ENCODE measurements at places on chromosomes 1 and 21. TPM values are rescaled to one million over a fixed set of nuclear protein-coding genes. Genes with fewer than 3 reads are reported as not detected.

AMY2A gene
- not detected for total RNA-seq

SPRR2D gene
- not detected for total RNA-seq

HTR6 gene
- not detected for total RNA-seq

ARTN gene
- total RNA-seq: 14.1 TPM

RNU11 gene
- total RNA-seq: not detected

DNA sequence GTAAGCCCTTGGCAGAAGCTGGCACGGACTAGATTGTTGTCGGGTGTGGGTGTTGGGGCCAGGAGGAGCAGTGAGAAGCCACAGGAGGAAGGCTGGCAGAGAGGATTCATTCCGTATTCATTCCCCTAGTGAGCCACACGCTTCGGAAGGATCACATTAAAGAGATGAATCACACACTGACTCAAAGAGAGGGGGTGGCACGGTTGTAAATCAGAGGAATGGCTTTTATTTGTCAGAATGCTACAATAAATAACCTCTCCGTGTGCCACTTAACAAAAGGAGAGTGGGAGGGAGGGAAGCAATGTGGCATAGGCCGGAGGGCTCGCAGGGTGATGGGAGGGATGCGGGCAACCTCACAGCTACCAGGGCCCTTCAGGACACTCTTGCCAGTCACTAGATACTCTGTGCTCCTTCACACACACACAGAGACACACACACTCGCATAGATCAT lies 135.5 kb downstream of the HIVEP3 start:
- DNase-seq: peak; percentile 72

DNA sequence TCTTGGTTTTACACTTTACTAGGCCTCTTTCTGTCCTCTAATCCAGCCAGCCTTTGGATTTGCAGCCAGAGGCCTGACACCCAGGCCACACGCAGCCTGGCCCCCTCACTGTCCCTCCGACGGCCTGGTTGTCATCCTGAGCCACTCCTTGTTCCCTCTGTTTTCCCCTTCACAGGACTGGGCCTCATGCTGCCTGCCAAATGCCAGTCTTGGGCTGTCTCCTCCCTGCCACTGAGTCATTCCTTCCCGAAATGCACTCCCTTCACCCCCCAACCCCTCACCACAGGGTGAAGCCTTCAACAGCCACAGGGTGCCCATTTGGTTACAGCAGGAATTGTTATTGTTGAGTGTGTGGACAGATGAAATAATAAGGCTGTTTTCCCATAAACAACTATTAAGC lies 21.3 kb downstream of the ACOT11 start:
- no peak for DNase-seq

DNA sequence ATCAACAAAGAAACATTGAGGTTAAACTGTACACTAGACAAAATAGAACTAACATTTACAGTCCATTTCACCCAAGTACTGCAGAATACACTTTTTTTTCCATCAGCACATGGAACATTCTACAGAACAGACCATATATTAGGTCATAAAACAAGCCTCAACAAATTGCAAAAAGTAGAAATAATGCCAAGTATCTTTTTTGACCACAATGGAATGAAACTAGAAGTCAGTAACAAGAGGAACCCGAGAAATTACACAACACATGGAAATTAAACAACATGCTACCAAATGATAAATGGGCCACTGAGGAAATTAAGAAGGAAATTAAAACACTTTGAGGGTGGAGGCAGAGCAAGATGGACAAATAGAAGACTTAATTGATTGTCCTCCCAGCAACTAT lies 8.4 kb upstream of the C1orf185 start:
- DNase-seq: no peak

GRCh38 chr1:248824301-248824700 lies 1.4 kb downstream of the SH3BP5L start:
- no peak for DNase-seq

GRCh38 chr21:35002879-35003722 lies 46.0 kb downstream of the RUNX1 start:
- no peak for DNase-seq

- DNase-seq: no peak
Observed at GRCh38 chr21:21151231-21151630, 153.0 kb downstream of the NCAM2 start.

GRCh38 chr1:110565565-110565964 lies 40.6 kb downstream of the KCNA2 start:
- DNase-seq: no peak

GRCh38 chr1:115308969-115309368 lies 29.1 kb downstream of the NGF start:
- no peak for DNase-seq

DNA sequence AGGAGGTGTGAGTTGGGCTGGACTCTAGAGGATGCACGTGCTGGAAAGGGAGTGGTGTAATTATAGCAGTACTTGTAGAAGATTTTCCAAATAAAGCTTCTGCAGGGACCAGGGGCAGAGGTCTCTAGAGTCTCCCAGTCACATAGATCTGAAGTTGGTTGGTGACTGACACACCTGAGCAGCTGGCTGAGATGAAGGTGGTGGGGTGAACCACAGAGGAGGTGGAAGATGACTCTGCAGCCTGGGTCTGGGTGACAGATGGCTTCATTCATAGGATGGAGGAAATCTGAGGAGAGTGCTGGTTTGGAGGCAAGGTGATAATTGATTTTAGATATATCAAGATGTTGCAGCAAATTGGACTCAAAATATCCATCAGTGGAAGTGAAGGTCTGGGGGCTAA lies 178.9 kb upstream of the IVNS1ABP start:
- DNase-seq: no peak

DNA sequence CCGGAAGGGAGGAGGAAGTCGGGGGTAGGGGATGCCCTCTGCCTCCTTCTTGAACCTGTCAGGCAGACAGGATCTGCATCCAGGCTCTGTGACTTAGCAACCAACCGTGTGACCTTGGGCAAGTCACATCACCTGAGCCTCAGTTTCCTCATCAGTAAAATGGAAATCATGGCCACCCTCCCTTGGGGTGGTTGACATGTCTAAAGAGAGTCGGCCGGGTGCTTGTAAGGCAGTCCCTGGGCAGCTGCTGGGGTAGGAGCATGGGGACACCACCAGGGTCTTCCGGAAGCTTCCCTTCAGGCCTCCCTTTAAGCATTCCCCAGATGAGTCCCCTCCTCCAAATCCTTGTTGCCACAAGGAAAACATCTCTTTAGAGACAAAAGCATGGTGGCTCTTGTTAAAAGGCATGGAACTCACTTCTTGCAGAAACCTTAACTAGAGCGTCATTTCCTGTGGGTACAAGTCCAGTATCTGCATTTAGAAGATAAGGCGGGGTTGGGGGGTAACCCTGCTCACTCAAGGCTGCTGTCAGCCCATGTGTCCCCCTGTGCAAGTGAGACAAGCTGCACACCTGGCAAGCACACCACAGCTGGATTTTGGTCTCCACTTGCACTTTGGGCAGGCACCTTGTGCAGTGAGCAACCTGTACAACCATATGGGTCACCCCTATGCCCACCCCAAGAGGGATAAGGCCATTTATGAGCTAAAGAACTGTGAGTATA lies 10.4 kb downstream of the CLCNKB start:
- DNase-seq: no peak

DNA sequence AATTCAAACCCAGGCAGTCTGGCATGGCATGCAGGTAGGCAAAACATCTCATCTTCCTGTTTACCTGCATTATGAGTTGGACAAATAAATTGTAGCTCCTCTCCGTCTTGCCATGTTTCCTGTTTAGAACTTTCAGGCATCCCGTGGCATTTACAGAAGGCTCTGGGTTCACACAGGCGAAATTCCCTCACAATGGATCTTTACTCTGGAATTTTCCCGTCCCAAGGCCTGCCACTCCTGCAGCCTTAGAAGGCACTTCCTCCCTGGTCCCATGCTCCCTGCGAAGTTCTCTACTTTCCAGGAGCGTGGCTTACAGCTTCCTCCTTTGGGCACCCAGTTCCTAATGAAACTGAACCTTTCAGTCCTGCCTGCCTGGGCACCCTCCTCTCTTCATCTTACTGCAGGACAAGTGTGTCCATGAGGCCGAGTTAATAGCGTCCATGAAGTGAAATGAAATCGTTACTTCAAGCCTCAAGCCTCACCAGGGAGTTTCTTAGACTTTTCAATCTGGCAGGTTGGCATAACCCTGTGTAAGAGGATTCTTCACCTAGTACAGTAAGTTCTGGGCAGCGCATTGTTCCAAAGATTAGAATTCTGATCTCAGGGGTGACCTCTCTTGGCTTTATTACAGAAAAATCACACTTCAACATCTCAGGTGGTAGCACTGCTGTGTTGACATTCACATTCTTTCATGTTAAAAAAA lies 36.8 kb upstream of the AHCYL1 start:
- no peak for DNase-seq

DNA sequence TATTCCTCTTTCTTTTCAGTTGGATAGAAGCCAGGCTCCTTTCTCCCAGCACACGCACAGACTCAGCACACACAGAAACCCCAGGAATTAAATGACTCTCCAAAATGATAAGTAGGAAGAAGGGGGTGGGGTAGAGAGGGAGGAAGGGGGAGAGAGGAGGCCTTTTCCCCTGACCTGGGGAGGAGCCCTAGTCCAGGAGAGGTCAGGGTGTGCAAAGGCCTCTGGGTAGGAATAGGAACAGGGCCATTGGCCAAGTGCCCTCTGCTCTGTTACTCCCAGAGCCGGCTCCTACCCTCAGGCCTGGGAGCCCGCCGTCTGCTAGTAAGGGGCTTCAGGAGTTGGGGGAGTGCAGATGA lies 35.6 kb upstream of the PUM1 start:
- no peak for DNase-seq

GRCh38 chr1:72623299-72623708 lies 341.0 kb upstream of the NEGR1 start:
- peak; percentile 19 for DNase-seq

- no peak for DNase-seq
Observed at GRCh38 chr1:110476028-110476765, 25.2 kb downstream of the PROK1 start.

GRCh38 chr1:24199291-24199900 lies 12.3 kb upstream of the IFNLR1 start:
- DNase-seq: no peak

DNA sequence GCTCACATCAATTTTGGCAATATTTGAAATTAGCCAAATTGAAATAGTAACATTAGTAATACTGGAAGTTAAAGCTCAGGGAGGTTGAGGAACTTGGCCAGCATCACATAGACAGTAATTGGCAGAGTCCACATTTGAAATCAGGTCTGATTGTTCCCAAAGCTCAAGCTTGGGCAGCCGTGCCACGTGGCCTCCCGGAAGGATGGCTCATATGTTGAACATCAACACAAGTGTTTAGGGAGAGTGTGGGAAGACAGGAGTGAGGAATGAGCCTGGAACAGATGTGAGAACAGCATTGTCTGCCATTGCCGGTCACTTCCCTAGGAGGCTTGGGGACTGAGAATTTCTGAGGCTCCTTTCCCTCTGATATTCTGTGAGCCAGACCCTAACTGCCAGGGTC lies 40.2 kb upstream of the RBM15 start:
- DNase-seq: no peak

Measured in epithelial cell of proximal tubule (primary cell).